Activated T-helper 1 cell treated with anti-CD3 and anti-CD28 coated beads, Interleukin-2, amount 50 U/mL, for 16 hours (primary cell): ENCODE measurements at places on chromosomes 4 and X.

DNA sequence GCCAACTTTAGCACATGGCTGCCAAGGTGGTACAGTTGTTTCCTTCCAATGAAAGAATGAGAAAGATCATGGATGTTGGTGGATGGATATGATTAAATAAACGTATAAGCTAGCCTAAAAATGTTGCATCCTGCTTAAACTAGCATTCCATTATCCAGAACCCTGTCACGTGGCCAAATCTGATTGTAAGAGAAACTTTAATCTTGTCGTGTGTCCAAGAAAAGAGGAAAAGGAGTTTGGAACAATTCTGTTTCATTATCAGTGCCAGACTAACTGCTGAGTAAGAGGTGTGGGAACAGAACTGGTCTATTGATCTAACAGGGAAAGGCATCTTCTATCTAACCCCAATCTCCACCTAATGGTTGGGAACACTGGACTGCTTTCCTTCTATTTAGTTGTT, 325.2 kb upstream of the BMP3 start:
- DNase-seq: no peak

GRCh38 chrX:470686-471085, 84.0 kb upstream of the PPP2R3B start:
- no peak for DNase-seq

GRCh38 chrX:46587158-46587557, 13.6 kb downstream of the CHST7 start:
- DNase-seq: no peak

- no peak for DNase-seq
These were observed 1024.1 kb downstream of the RPA4 start for GRCh38 chrX:97907791-97908190.

GRCh38 chr4:101347267-101347556, at the start of gene PPP3CA:
PPP3CA (minus strand) TSS chr4:101347526.
- no peak for DNase-seq

- DNase-seq: no peak
These were observed 18.0 kb downstream of the RUFY3 start for GRCh38 chr4:70739496-70740337.

GRCh38 chr4:164614999-164615398, 138.9 kb upstream of the SMIM31 start:
- no peak for DNase-seq

DNA sequence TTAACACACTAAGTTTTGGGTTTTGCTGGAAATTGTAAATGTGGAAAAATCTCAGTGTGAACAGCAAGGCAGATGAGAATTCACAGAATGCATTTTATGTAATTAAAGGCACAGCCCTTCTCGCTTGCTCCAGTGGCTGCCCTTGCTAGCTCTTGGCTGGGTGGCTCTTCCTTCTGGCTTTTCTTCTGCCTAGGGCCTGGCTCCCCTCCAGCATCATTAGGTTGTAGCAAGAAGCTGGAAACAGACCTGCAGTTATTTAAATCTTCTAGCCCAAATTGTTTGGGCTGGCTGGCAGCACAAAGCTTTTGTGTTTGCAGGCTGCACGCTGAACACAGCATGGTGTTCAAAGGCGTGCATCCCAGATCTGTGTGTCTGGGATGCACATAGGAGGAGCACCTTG, 56.5 kb downstream of the LIMCH1 start:
- no peak for DNase-seq

- no peak for DNase-seq
These were observed 102.0 kb downstream of the SYTL5 start for GRCh38 chrX:38108364-38108763.

DNA sequence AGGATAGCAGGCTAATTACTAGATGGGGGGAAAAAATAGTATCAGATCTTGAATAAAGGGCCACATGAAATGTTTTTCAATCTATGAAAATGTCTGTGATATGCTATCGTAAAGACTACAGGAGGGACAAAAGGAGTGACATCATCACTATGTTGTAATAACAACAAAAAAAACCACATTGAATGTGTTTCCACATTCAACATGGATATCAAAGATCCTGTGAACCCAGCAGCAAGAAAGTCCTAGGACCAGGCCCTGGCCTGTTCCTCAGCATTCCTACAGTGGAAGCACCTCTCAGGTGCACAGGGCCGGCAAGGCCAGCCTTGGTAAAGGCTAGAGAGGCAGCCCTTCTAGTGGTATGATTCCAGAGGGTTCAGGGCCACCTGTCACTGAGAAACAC, 118.3 kb downstream of the RELL1 start:
- no peak for DNase-seq

- DNase-seq: no peak
These were observed 20.9 kb downstream of the HSD17B11 start for GRCh38 chr4:87370068-87370467.

DNA sequence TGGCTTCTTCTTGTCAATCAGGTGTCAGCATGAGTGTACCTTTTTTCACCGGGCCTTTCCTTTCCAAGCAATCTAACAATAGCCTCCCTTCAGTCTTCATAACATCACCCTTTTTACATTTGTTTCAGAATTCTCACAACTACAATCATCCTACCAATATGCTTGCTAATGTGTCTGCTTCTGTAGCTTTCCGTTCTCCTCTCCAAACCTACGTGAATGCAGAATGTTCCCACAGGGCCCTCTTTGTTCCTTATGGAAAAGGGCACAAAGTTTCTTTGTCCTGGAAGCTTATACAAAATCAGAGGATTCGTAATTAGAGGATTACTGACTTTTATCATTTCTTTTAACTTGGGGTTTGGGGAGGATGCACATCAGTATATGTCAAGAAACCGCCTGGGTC, 461.8 kb downstream of the CENPC start:
- DNase-seq: no peak

GRCh38 chr4:73948990-73949706, 32.7 kb downstream of the PF4 start:
- DNase-seq: no peak

GRCh38 chr4:14659286-14659685, 343.0 kb upstream of the CPEB2 start:
- no peak for DNase-seq
